Right renal pelvis (tissue), 4 donors: ENCODE measurements at places on chromosomes 1 and 21. TPM values are rescaled to one million over a fixed set of nuclear protein-coding genes. Genes with fewer than 3 reads are reported as not detected.

FLG gene
- 2.1 TPM for polyA plus RNA-seq

TEDDM1 gene
- 0.11 TPM for polyA plus RNA-seq

TARBP1 gene
- 54.2 TPM for polyA plus RNA-seq

LCE6A gene
- not detected for polyA plus RNA-seq

KCNJ9 gene
- 0.10 TPM for polyA plus RNA-seq

DARS2 gene
- 27.5 TPM for polyA plus RNA-seq

FOXD2 gene
- 5.6 TPM for polyA plus RNA-seq

TAS1R1 gene
- polyA plus RNA-seq: not detected

IQGAP3 gene
- polyA plus RNA-seq: 13.0 TPM

FAM167B gene
- 10.3 TPM for polyA plus RNA-seq

AK5 gene
- 4.4 TPM for polyA plus RNA-seq

CFAP107 gene
- 0.99 TPM for polyA plus RNA-seq

DTL gene
- polyA plus RNA-seq: 16.9 TPM

DENND4B gene
- polyA plus RNA-seq: 27.6 TPM

ANKRD34A gene
- 0.69 TPM for polyA plus RNA-seq
